HT-29 (cell line): ENCODE measurements at places on chromosomes 6 and 20.

DNA sequence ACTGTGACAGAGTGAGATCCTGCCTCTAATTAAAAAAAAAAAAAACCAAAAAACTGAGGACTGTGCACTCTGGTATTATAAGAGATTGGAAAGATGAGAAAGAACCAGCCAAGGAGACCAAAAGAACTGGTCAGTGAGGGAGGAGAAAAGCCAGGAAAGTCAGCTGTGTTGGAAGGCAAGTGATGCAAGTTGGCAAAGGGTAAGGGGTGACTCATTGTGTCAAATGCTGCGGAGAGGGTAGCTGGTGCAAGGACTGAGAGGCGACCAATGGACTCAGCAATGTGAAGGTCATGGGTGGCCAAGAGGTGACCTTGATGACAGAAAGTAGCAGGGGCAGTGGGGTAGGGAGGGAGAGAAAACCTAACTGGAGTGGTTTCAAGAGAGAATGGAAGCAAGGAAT lies 27.4 kb upstream of the LRRN4 start:
- DNase-seq: no peak

DNA sequence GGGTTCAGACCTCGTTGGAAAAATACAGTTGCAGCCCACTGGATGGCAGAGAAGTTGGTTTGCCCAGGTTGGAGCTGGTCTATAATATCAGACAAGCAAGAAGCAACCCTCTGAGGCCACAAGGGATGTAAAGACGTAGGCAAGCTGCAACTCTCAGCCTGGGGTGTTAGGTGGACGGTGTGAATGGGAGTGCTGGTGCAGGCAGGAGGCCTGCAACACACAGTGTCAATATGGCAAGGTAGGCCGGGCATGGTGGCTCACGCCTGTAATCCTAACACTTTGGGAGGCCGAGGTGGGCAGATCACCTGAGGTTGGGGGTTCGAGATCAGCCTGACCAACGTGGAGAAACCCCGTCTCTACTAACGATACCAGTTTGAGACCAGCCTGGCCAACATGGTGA lies 10.5 kb downstream of the VPS16 start:
- DNase-seq: no peak

- DNase-seq: no peak
Observed at GRCh38 chr6:131779304-131779703, 28.5 kb upstream of the ENPP1 start.

DNA sequence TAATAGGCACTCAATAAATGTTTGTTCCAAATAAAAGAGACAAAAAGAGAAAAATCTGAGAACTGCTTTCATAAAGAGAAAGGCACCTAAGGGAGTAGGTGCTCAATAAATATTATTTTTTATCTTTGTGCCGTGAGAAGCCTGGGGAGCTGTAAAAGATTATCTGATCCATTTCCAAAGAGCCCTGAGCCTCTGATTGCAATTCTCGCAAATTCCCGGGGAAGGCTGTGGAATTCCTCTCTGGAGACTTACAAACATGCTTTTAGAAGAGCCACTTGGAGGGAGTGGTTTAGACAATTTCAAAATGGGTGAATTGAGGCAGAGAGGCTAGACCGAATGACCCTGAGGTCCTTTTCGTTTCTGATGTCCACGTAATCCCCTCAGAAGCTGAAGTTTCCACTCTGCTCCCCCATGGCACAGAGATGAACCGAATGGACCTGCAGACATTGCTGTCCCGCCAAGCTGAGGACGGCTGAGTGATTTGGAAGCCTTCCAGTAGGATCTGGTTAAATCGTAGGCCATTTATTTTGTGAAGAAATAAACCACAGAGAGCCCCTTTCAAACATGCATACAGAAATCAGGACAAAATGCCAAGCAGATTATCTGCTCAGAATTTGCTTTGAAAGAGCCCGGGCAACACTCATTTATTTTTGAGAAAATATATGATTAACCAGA lies 77.8 kb downstream of the PKHD1 start:
- no peak for DNase-seq

GRCh38 chr6:32610682-32611296 lies 21.1 kb upstream of the HLA-DRB1 start:
- no peak for DNase-seq

- DNase-seq: no peak
Observed at GRCh38 chr6:126788861-126789365, 329.6 kb upstream of the RSPO3 start.

DNA sequence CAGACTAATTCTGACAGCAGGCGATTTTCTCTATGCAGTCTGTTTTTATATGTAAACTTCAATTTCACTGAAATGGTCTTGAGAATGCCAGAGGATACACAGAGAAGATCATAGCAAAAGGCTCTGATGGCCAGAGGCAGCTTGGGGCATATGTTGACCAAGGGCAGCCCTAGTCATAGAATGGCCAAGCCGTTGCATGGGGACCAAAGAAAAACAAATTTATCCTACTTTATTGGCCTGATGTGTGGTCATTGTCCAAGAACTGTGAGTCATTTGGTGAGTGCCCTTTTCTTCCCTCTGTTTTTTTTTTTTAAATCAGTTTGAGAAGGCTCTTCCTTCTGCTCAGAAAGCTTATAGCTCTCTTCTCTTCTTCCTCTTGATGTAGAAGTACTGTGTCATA lies 5.8 kb downstream of the HDGFL1 start:
- no peak for DNase-seq
